ENCODE measurements at places on chromosomes 7 and 10.

DNA sequence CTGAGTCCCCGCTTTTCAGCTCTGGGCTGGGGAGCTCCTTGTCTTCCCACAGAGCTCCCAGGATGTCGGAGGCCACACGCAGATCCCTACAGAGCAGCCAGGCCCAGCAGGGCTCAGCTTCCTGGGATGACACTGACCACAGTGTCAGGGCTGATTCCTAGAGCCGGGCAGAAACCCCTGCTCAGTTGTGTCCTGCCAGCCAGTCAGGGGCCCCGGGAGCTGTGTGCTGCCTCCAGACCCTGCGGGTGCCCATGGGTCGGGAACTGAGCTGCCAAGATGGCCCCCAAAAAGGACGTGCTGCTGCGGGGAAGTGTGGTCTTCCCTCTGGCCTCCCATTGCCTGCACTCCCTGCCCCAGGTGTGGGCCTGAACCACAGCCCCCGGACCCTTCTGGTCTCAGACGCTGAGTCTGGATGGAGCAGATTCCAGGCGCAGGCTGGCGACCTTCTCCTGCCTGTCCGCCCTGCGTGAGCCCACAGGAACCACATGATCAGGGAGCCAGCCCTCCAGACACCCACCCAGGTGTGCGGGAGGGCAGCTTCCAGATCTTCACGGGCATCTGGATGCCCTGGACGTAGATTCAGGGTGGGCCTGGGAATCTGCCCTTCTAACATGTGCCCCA lies 217.4 kb downstream of the MAD1L1 start:
- DNase-seq = no peak

- no peak for DNase-seq
These were observed 189.1 kb upstream of the FRMD4A start for GRCh38 chr10:14519785-14520184.

DNA sequence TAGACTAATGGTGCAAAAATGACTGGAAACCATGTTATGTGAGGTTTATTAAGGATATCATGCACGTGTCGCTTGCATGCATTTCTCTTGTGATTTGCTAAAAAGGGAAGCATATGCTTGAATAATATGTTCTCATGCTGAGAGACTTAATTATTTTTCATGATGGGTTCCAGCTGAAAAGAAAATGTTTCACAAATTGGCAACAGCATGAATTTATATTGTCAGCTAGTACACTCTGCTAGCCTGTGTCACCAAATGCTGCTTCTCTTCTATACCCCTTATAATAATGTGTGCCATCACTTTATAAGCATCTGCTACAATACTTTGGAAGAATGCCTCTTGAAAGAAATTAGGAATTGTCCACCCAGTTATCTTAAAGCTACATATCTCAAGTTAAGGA lies 63.0 kb downstream of the GNAI1 start:
- DNase-seq = no peak

DNA sequence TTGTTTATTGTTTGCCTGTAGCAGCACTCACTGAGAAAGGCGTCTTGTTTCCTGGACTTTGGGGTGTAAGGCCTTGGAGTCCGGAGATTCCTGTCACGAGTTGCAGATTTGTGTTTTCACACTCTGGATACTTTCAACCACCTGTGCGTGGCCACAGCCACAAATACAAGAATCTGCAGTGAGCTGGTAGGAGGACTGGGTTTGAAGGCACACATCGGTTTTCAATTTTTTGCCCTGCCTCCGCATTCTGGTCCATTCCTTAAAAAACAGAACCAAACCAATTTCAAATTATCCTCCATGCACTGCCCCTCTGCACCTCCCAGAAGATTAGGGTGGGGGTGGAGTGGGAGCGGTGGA lies 619 bp downstream of the EXOC4 start:
- DNase-seq = no peak

- DNase-seq = no peak
These were observed 90.4 kb downstream of the DYNC2I1 start for GRCh38 chr7:158946771-158947170.

Data from COR-L47 (cell line).